ENCODE measurements at places on chromosomes 16 and 17. TPM values are rescaled to one million over a fixed set of nuclear protein-coding genes. Genes with fewer than 3 reads are reported as not detected.

The CCL14 gene
- 4.9 TPM for total RNA-seq

DNA sequence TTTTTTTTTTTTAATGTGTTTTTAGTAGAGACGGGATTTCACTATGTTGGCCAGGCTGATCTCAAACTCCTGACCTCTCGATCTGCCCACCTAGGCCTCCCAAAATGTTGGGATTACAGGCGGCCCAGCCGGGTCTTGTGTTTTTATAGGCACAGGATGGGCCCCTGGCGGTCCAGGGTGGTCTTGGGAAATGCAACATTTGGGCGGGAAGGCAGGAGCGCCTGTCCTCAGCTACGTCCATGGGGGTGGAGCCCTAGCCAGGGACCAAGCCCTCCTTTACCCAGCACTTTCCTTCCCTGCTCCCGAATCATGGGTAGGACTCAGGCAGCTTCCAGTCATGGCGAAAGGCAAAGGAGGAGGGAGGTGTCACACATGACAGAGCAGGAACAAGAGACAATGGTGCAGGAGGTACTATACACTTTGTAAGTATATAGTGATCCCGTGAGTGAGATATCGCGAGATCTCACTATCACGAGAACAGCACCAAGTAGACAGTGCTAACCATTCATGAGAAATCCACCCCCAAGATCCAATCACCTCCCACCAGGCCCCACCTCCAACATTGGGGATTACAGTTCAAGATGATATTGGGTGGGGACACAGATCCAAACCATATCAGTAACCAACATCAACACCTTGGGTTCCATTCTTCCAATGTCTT, 226.7 kb upstream of the WSCD1 start:
- H3K27ac ChIP-seq: no peak overlapping the region
- H3K36me3 ChIP-seq: no peaks in the 10 kb centered on the region
- no peak overlapping the region for H3K4me3 ChIP-seq
- H3K27me3 ChIP-seq: no peaks in the 10 kb centered on the region
- DNase-seq: no peak

- H3K27ac ChIP-seq: no peak overlapping the region
- no peak overlapping the region for H3K4me3 ChIP-seq
- H3K27me3 ChIP-seq: no peaks in the 10 kb centered on the region
- no peak for DNase-seq
- no peaks in the 10 kb centered on the region for H3K4me1 ChIP-seq
These were observed 122.2 kb downstream of the CCDC182 start for GRCh38 chr17:57622683-57623433.

DNA sequence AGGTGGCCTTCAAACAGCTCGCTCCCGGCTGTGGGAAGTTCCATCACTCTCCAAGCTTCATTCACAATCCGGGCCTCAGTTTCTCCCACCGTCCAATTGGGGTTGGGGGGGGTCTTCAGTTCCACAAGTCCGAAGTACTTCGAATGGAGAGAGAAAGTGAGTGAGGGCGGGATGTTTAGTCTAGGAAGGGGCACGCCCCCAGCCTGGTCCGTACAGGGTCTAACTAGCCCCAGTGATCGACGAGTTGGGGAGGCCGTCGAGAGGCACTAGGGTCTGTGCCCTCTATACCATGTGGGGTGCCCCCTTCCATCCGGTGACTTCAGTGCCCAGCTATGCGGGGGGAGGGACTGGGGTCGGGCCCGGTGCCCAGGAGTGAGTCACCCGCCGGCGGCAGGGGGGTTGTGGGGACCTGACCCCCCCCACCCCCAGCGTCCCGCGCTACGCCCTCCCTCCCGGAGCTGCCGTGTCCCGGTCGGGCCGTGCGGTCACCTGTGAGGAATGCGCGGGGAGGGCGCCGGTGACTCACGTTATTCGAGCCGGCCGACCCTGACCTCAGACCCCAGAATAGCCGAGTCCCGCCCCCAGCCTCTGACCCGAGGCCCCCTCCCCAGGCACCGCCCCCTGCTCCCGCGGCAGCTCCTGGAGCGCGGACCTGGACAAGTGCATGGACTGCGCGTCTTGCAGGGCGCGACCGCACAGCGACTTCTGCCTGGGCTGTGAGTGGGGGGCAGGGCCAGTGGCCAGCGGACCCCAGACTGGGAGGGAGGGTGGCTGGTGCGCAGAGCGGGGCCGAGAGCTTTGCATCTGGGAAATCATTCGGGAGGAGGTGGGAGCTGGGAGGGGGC, 658 bp downstream of the TNFRSF12A start:
- no peaks in the 10 kb centered on the region for H3K36me3 ChIP-seq
- H3K4me1 ChIP-seq: peaks cover 32% of the 10 kb centered on the region
- DNase-seq: peak; percentile 95

The SP2 gene
- 28.6 TPM for total RNA-seq

The KRT28 gene
- not detected for total RNA-seq

GRCh38 chr16:75996491-75996890, 270.2 kb upstream of the CPHXL start:
- H3K4me1 ChIP-seq: no peaks in the 10 kb centered on the region
- H3K4me3 ChIP-seq: no peak overlapping the region

The BRIP1 gene
- not detected for total RNA-seq

GRCh38 chr16:61897657-61898056, 138.6 kb downstream of the CDH8 start:
- no peaks in the 10 kb centered on the region for H3K27me3 ChIP-seq
- H3K4me1 ChIP-seq: no peaks in the 10 kb centered on the region

The SCPEP1 gene
- total RNA-seq: 9.9 TPM

DNA sequence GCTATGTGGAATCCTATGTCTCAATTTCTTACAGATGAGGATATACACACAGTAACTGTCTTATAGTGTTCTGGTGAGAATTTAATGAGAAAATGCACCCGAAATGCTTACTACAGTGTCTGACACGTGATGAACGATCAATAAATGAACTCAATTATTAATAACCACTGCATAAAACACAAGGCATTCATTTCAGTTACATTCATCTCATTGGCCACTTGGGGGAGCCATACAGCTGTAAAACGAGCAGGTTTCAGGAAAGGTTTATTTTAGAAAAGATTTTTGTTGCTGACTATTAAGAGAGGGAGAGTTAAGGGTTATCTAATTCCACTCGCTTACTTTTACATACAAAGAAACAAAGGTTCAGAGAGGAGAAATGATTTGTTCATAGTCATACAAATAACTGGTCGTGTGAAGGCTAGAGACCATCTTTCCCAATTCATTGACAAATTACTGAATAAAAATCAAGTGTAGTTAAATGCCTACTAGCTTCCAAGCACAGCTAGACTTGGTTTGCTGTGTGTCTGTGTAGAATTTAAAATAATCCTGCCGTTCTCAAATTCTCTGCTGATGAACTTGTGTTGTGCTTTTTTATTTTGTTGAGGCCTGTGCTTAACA, 160.1 kb downstream of the MAP2K4 start:
- H3K27me3 ChIP-seq: no peaks in the 10 kb centered on the region
- H3K36me3 ChIP-seq: no peaks in the 10 kb centered on the region
- DNase-seq: no peak
- no peak overlapping the region for H3K27ac ChIP-seq
- no peaks in the 10 kb centered on the region for H3K4me1 ChIP-seq

- no peaks in the 10 kb centered on the region for H3K36me3 ChIP-seq
- H3K27me3 ChIP-seq: peaks cover 3% of the 10 kb centered on the region
- no peak overlapping the region for H3K4me3 ChIP-seq
- no peak for DNase-seq
- H3K4me1 ChIP-seq: no peaks in the 10 kb centered on the region
These were observed 51.5 kb downstream of the GSG1L start for GRCh38 chr16:28011971-28012445.

GRCh38 chr17:18323007-18323406, 7.9 kb downstream of the SMCR8 start:
- peaks cover 49% of the 10 kb centered on the region for H3K36me3 ChIP-seq
- H3K4me1 ChIP-seq: peaks cover 28% of the 10 kb centered on the region
- H3K27me3 ChIP-seq: no peaks in the 10 kb centered on the region
- no peak overlapping the region for H3K4me3 ChIP-seq

The PLCG2 gene
- total RNA-seq: 1.8 TPM

GRCh38 chr16:85908444-85908843, 9.5 kb downstream of the IRF8 start:
- H3K36me3 ChIP-seq: no peaks in the 10 kb centered on the region
- no peak overlapping the region for H3K27ac ChIP-seq
- no peak for DNase-seq
- H3K27me3 ChIP-seq: peaks cover 3% of the 10 kb centered on the region
- H3K4me3 ChIP-seq: no peak overlapping the region
- H3K4me1 ChIP-seq: no peaks in the 10 kb centered on the region

DNA sequence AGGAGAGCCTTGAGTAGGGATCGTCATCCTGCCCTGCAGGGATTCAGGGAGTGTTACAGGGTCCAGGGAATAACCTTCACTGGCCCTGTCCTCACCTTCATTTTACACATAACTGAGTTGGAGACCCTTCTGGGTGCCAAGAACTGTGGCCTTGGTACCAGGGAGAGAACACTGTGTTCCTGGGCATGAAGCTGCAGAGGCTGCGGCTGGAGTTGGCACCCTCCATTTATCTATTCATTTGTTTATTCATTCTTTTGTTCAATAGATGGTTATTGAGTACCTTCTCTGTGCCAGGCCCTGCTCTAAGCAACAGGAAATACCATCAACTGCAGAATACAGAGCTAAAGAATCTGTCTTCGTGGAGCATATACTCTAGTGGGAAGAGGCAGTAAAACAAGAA, 6.7 kb downstream of the ABCC3 start:
- no peak overlapping the region for H3K4me3 ChIP-seq
- H3K27ac ChIP-seq: no peak overlapping the region
- H3K36me3 ChIP-seq: no peaks in the 10 kb centered on the region
- no peaks in the 10 kb centered on the region for H3K4me1 ChIP-seq
- H3K27me3 ChIP-seq: peaks cover 5% of the 10 kb centered on the region

DNA sequence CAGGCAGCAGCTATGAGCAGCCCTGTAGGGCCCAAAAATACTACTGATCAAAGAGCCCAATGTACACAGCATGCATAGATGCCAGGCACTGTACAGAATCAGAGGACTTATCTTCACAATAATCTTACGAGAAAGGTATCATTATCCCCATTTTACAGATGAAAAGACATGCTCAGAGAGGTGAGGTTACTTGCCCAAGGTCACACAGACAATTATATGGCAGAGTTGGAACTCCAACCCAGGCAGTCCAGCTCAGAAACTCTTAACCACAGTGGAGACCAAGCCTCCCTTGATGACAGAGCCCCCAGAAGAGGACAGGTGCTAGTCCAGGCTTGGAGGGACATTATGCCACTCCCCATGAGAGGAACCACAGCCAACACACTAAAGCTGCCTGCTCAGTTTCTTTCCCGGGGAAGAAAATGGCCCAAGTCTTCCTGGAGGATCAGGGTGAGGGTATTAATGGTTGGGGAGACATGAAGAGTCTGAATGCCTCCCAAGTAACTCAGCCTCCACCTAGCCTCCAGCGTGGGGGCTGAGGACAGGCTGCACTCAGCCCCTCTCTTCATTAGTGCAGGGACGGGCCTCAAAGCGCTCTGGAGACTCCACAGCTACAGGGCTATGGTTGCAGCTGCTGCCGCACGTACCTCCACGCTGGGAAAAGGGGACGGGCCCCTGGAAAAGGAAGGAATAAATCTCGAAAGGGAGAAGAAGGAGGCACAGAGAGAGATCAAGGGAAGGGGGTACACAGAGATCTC, 826 bp downstream of the UNC119 start:
- no peak for DNase-seq
- H3K27ac ChIP-seq: no peak overlapping the region
- H3K27me3 ChIP-seq: no peaks in the 10 kb centered on the region
- peak overlapping the region; percentile 88 for H3K4me3 ChIP-seq

The ATF7IP2 gene
- 1.4 TPM for total RNA-seq

DNA sequence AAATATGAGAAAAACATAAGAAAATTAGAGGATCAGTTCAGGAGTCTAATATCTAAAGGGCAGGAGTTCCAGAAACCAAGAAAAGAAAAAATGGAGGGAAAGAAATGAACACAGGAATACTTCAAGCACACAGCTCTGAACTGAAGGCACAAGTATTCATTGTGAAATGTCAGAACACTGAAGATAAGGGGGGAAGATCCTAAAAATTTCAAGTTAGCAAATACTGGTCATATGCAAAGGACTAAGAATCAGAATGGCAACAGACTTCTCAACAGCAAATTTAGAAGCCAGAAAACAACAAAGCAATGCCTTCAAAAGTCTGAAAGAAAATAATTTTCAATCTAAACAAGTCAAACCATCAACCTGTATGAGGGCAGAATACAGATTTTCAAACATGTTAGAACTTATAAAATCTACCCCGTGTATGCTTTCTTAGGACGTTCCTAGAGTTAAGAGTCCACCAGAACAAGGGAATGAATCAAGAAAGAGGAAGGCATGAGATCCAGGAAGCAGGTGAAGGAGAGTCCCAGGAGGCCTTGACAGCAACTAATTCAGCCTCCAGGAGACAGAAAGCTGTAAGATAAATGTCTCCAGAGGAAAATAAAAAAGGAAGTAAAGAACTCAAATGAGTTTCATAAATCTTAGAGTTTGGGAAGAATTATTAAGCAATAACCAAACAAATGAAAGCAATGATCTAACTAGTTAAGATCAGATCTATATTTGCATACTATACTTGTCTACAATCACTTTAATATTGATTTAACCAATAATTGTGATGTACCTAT, 2.8 kb downstream of the BRD7 start:
- H3K27ac ChIP-seq: no peak overlapping the region
- peaks cover 38% of the 10 kb centered on the region for H3K4me1 ChIP-seq
- H3K4me3 ChIP-seq: no peak overlapping the region
- DNase-seq: no peak

The CLEC10A gene
- total RNA-seq: 2.3 TPM

- H3K27ac ChIP-seq: no peak overlapping the region
- no peak overlapping the region for H3K4me3 ChIP-seq
- H3K36me3 ChIP-seq: no peaks in the 10 kb centered on the region
- H3K27me3 ChIP-seq: no peaks in the 10 kb centered on the region
- H3K4me1 ChIP-seq: no peaks in the 10 kb centered on the region
These were observed 11.7 kb downstream of the NDUFAB1 start for GRCh38 chr16:23584186-23585076.

DNA sequence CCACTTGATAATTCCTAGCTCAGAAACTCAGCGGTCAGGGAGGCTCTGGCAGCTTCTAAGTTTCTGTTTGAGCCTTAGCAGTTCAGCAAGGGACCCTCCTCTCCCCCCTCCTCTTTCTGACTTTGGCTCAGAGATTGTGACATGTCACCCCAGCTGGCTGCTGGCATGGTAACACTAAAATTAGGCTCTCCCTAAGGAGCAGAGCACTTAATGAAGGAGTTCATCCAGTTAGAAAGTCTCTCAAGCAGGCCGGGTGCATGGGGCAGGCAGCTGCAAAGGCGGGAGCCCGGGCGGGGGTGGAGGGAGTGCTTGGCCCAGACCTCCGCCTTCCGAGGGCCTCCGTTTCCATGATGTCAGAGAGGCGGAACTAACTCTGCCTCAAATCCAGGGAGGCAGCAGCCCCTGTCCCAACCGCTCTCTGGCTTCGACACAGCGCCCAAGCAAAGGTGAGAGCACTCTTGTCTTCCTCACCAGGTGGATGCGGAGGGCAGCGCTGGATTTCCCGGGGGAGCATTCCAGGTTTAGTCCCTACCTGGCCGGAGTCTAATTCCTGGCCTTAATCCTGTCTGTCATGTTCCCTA, 128.0 kb upstream of the PLCG2 start:
- no peaks in the 10 kb centered on the region for H3K4me1 ChIP-seq
- peak overlapping the region; percentile 15 for H3K27ac ChIP-seq
- no peaks in the 10 kb centered on the region for H3K36me3 ChIP-seq
- no peaks in the 10 kb centered on the region for H3K27me3 ChIP-seq
- H3K4me3 ChIP-seq: no peak overlapping the region

GRCh38 chr16:17177242-17177958, 293.4 kb downstream of the XYLT1 start:
- no peak for DNase-seq
- H3K27me3 ChIP-seq: no peaks in the 10 kb centered on the region
- no peaks in the 10 kb centered on the region for H3K36me3 ChIP-seq
- no peaks in the 10 kb centered on the region for H3K4me1 ChIP-seq
- H3K4me3 ChIP-seq: no peak overlapping the region
- H3K27ac ChIP-seq: no peak overlapping the region

Data from gastrocnemius medialis (tissue), 4 donors.